NCI-H2029 treated with DMSO at 0.1 percent for 48 hours (cell line): ENCODE measurements at places on chromosomes 6 and 20.

DNA sequence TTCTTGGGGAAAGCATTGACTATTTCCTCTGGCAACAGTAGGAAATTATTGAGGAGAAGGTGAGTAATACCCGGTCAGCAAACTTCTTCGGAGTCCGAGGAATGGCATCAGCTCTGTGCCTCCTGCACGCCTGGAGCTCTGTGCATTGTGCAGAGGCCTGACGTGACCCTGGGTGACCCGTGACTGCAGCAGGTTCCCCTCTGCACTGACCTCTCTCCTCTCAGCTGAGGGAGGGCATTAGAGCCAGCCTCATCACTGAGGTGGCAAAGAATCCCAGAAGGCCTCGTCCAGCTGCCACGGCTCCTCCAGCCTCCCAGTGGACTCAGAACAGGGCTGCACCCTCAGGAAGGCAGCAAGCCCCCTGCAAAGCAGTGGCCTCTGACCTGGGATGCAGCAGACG is 502.9 kb downstream of the CD83 start:
- no peak for DNase-seq

GRCh38 chr20:22802296-22802695 is 217.9 kb upstream of the FOXA2 start:
- no peak for DNase-seq

- no peak for DNase-seq
Observed at GRCh38 chr6:163501439-163501838, 86.9 kb downstream of the QKI start.

DNA sequence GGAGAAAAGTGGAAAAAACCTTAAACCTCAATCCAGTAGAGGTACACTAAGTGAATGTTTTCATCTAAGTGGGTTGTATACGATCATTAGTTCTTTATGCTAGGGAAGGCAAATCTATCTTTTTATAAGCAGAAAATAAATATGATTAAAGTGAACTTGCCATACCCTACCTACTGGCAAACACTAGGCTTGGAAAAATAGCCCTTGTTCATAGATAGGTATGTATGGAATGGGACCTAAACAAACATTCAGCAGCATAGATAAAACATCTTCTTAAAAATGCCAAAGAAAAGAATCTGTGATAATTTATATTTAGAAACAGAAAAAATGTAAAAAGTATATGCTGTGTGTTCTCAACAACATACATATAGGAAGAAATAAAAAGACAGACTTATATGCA is 18.8 kb downstream of the REV3L start:
- DNase-seq: no peak
